Activated naive CD4-positive, alpha-beta T cell treated with anti-CD3 and anti-CD28 coated beads, Interleukin-2, amount 50 U/mL, for 16 hours (primary cell): ENCODE measurements at places on chromosomes 2 and 18.
A peak's percentile ranks its signal among the peaks of the same experiment; 100 is the strongest.

DNA sequence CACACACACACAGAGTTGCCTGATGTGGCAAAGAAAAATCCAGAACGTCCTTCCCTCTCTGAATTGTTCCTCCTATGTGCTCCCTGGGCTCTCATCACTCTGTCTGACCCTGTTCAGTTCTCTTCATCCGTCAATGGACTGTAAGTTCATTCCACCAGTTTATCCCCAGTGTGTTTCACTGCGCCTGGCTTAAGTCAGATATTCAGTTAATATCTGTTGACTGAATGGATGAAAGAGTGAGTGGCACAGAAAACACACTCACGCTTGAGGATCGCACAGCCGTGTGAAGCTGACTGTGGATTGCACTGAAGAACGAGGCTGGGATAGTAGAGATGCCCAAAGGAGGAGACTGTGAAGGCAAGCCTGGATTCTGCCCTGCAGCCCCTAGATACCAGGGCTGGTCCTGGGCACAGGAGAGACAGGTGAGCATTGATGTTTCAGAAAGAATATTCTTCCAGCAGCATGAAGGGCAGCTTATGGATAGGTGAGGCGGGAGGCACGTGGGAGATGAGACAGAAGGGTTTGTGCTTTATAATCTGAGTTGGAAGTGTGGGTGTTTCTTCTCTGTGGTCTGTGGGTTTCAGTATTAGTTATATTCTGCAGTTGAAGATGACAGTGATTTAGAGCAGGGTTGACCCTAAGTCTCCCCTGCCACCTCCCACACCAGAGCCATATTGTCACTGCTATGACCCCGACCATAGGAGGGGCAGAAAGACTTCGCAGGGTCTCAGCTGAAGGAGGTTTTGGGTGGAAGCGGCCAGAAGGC lies 129.9 kb downstream of the SOCS6 start:
- DNase-seq = no peak

DNA sequence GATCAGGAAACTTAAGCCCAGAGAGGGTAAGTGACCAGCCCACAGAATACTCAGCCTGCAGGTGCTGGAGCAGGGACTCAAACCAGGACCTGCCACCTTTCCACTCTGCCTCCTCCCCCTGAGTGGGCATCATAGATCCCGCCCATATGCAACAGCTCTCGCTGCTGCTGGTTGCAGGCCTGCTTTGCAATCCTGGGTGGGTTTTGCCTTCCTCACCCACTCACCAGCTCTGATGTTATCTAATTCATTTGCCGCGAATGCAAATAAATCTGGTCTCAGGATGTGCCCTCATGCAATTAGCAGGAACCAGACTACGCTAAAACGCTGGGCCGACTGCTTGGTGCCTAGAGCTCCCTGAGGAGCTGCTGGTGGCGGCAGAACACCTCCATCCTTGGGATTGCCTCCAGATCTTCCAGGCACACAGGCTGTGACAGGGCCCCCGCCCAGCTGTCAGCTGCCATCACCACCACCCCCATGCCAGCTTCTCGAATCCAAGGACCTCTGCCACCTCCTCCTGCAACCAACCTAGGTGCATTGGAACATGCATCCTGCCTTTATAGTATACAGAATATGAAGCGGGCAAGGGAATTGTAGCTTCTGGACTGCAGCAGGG lies 28.8 kb downstream of the CNGA3 start:
- no peak for DNase-seq

DNA sequence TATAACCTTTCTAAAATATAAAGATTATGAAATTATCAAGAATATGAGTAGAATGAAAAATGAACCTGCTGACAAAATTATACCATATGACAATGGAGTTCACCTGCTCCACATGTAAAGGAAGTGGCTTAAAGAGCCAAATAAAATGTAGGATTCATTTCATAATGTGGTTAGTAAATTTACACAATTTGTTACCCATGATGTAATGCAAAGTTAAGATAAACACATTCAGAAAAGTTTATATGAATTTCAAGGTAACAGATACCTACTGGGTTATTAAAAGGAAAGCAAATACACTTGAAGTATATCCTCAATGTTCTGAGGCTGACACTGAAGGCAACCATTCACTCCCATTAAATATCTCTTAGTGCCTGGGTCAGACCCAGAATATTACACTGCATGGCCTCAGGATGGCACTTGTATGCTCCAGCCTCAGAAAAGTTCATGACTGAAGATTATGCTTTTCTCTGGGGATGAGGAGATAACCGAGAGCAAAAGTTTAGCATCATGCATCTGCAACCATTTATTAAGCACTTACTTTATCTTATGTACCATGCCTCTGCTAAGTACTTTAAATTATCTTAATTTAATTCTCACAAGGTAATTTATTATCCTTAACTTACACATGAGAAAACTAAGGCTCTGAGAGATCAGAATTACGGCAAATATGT lies 6.2 kb downstream of the STRN start:
- DNase-seq = no peak

DNA sequence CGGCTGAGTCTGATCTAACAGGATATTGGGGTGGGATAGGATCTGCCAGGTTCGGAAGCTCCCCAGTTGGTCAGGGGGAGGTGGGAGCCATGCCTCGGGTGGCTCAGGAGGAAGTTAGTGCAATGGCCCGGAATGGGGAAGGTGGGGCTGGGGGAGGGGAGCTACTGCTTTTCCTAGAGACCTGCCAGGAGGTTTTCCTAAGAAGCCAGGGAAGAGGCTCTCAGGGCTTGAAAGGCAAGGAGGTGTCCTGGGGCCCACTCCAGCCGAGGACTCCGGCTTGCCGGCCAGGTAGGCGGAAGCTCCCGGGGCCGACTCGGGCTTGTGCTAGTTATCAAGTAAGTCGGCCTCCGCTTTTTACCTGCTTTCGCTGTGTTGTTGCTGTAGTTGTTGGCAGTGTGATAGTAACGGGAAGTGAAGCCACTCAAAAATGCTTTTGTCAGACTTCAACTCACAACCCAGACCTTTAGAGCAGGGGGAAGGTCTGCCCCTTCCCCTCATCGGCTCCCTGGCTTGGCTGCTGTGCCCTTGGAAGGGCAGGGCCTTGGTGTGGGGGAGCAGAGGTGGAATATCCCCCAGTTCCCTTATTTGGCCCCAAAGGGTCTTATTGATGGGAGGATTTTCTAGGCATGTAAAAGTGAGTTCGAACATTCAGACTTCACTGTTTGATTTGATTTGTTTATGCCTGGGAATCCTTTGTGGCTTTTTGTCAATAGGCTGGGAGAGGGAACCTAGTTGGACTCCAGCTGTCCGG lies 5.4 kb downstream of the GDF7 start:
- DNase-seq = no peak

- no peak for DNase-seq
Measured at GRCh38 chr18:51430538-51430937, 233.1 kb upstream of the MEX3C start.

- DNase-seq = no peak
Measured at GRCh38 chr2:215002500-215002899, 135.9 kb downstream of the ABCA12 start.

- no peak for DNase-seq
Measured at GRCh38 chr2:53629501-53629900, 138.1 kb upstream of the CHAC2 start.

GRCh38 chr2:216872040-216872439 lies 12.2 kb upstream of the TNP1 start:
- DNase-seq = no peak

DNA sequence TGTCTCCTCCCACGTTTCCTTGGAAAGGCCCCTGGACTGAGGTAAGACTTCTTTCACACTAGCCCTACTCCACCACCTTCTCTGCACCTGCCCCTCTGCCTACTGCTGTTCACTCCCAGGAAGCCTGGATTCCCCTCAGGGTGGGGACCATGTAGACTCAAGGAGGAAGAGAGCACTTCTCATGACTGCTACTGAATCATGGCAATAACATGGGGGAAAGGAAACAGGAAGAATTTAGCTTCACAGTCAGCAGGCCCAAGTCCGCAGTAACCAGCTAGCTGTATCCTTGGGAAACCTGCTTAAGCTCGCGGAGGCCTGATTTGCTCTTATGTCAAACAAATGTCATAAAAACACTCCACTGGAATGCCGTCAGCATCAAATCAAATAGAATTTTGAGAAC lies 126.2 kb upstream of the CAPN13 start:
- DNase-seq = no peak

DNA sequence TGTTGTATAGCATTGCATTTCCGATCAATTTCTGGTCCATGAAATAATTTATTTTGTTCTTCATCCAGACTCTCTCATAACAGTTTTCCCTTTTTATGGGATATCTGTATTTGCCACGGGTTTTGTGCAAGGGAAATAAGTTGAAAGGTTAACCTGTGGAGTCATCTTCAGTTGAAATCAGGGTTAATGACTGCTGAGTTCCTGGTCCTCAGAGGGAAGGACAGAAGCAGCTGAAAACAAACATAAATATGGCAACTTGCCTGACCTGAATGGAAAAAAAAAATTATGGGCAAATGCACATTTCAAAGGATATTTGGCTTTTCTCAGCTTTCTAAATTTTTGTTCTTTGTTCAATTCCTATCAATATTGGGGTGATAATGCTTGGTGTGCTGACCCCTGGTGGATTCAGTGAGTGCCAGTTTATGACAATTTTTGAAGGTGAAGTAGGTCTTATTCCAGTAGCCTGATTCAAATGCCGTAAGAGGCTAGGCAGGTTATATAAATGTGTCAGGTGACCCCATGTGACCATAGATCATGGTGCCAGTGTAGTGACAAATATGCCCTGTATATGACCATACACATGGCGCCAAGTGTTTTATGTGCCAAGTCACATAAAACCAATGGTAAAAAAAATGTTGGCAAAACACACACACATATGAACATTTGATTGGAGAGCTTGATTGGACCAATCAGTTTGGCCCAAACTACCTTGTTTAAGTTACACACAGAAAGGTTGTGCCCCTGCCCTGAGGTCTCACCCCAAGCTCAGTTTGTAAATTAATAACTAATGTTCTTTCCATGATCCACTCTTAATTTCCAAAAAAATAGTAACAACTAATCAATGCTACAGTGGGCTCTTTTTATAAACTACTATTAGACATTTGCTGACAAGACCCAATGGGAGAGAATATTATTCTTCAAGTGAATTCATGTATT lies 47.6 kb upstream of the FAM124B start:
- no peak for DNase-seq

DNA sequence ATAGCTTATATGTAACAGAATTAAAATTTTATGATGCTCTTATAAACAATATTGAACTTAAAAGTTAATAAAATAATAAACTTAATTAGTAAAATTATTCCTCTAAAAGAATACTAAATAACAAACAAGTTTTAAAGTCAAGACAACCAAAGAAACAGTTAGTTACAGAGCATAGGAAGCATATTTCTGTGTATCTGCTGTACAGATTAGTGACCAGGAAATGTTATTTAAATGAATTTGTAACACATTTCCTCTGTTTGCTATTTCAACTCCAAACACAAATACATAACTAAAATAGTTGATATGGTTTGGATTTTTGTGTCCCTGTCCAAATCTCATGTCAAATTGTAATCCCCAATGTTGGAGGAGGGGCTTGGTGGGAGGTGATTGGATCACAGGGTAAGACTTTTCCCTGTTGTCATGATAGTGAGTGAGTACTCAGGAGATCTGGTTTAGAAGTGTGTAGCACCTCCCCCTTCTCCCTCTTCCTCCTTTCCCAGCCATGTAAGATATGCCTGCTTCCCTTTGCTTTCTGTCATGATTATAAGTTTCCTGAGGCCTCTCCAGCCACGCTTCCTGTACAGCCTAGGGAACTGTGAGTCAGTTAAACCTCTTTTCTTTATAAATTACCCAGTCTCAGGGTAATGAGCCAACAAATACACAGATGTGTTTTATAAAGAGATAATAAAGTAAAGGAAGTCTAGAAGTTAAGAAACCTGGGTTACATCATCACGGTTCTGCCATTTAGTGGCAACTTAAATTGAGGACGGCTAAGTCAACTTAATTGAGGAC lies 51.8 kb downstream of the ROCK2 start:
- DNase-seq = no peak

DNA sequence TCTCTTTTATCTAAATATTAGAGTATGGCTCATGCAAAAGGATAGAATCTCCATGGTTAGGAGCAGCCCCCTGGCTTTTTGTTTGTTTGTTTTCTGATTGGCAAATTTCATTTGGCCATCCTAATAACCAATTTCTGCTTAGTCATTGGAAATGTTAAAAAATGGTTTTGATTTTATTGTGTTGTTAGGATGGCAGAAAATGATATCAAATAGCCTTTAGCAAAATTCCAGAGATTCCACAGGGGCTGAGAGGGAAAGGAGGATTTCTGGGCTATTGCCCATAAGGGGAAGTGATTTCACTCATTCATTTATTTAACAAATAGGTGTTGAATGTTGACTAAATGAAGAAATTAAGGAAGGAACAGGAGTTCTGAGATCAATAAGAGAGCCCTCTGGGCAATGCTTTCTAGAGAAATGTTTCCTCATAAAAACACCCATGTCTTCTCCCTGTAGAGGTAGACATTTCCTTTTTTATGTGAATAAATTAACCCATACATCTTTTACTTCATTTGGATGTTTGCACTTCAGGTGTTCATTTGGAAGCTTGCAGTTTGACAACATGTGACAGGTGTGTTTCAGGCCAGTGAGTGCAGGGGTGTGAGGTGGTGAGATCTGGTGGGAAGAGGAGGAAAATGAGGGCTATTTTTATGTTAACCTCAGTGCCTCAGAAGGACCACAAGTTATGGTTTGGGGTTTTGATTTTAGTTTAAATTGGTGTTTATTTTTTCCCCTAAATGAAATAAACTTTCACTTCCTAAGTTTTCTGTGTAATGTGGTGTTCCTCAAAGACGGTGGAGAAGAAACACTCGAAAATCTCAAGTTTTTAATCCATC lies 61.7 kb upstream of the EPC2 start:
- DNase-seq = no peak

DNA sequence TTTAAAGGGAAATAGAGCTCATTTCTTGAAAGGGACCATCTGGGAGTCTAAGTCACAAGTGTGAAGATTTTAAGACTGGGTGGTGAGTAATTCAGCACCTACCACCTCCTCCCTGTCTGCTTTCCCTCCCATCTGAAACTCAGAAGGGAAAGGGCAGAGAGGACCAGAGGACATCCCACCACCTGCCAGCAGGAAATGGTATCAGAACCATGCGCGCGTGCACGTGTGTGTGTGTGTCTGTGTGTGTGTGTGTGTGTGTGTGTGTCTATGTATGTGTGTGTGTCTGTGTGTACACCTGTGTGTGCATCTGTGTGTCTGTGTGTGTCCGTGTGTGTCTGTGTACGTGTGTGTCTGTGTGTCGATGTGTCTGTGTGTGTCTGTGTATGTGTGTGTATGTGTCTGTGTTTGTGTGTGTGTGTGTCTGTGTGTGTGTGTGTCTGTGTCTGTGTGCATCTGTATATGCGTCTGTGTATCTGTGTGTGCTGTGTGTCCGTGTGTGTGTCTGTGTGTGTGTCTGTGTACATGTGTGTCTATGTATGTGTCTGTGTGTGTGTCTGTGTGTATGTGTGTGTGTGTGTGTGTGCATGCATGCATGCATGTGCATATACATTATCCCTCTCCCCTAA lies 76.8 kb downstream of the ZFP36L2 start:
- peak; percentile 59 for DNase-seq
